ENCODE measurements at places on chromosomes 5 and 9. TPM values are rescaled to one million over a fixed set of nuclear protein-coding genes. Genes with fewer than 3 reads are reported as not detected.

DNA sequence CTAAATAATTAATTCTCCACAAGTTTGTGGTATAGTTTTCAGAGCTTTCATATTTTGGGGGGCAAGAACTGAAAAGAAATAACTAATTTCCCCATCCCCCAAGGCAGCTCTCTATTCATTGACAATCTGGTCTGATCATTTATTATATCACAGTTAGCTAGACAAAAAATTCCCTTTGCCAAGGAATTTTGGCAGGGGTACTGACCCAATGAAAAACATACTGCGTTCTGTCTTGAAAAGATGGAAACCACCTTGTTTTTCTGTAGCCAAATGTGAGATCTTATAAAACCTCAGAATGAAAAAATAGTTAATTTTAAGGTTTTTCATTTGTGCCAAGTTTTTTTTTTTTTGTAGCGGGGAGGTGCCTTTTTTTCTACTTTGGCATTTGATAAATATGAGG, 1008.9 kb downstream of the EFNA5 start:
- no peaks in the 10 kb centered on the region for H3K27me3 ChIP-seq
- no peaks in the 10 kb centered on the region for H3K4me1 ChIP-seq
- no peak overlapping the region for H3K4me3 ChIP-seq

DNA sequence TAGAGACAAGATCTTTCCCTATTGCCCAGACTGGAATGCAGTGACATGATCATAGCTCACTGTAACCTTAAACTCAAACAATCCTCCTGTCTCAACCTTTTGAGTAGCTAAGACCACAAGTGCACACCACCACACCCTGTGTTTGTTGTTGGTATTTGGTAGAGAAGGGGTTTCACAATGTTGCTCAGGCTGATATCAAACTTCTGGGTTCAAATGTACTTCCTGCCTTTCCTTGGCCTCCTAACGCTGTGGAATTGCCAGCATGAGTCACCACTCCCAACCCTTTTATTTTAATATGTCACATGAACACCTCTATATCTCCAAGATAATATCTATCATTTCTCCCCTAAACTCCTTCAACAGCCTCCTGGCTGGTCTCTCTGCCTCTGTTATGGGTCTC, 719.0 kb downstream of the PTPRD start:
- H3K4me1 ChIP-seq: no peaks in the 10 kb centered on the region
- H3K27me3 ChIP-seq: no peaks in the 10 kb centered on the region
- H3K4me3 ChIP-seq: no peak overlapping the region
- DNase-seq: no peak

ENTPD2 gene
- total RNA-seq: not detected

SLC34A3 gene
- not detected for total RNA-seq

LHX3 gene
- total RNA-seq: 0.19 TPM

DNA sequence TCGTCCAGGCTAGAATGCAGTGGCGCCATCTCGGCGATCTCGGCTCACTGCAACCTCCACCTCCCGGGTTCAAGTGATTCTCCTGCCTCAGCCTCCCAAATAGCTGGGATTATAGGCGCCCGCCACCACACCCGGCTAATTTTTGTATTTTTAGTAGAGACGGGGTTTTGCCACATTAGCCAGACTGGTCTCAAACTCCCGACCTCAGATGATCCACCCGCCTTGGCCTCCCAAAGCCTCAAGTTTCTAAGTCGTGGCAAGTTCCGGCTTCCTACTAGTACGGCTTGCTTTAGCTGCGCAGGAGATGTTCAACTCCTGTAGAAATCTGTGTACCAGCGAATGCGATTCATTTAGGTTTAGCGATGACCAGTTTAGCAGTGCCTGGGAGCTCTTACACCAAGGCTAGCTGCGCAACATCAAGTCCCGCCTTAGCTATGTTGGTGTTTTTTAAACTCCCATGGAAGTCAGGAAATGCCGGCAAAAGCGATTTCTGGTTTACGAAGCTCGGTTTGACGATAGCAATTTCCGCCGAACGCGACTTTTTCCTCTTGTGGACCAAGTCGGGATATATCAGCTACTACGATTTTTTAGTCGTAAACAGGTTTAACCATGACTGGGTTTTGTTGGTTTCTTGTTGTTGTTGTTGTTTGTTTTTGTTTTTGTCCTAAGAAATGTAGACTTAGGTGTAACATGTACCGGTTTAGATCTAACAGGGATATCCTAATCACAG, 46.4 kb downstream of the ANXA2R start:
- H3K27me3 ChIP-seq: no peaks in the 10 kb centered on the region
- peak; percentile 84 for DNase-seq
- peaks cover 2% of the 10 kb centered on the region for H3K36me3 ChIP-seq

CCL27 gene
- not detected for total RNA-seq

TMEM232 gene
- total RNA-seq: 6.1 TPM

GRCh38 chr9:8857068-8857925, 1057.7 kb upstream of the DMAC1 start:
- peaks cover 18% of the 10 kb centered on the region for H3K4me1 ChIP-seq
- no peaks in the 10 kb centered on the region for H3K36me3 ChIP-seq
- no peak for DNase-seq
- H3K27me3 ChIP-seq: peaks cover 27% of the 10 kb centered on the region

DNA sequence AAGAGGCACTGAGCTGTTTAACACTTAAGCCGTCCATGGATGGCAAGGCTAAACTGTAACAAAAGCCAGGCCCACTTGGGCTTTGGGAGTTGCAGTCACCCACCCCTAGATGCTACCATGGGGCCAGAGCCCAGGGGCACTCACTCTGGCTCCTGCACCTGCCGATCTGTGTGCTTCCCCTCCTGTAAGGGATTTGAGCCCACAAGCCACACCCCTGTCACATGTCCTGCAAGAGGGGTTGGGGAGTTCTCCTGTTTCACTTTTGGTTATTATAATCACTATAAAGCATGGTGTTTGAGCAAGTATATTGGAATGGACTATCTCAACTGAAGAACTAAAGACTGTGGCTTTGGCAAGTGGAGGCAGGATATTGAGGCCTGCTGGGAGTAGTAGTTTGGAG, 14.0 kb upstream of the GPR151 start:
- no peaks in the 10 kb centered on the region for H3K4me1 ChIP-seq
- no peaks in the 10 kb centered on the region for H3K36me3 ChIP-seq
- no peak overlapping the region for H3K27ac ChIP-seq
- no peak for DNase-seq

GRCh38 chr9:92294297-92294676, 790 bp upstream of the IARS1 start:
- peaks cover 23% of the 10 kb centered on the region for H3K36me3 ChIP-seq
- H3K27me3 ChIP-seq: no peaks in the 10 kb centered on the region
- peaks cover 37% of the 10 kb centered on the region for H3K4me1 ChIP-seq
- peak overlapping the region; percentile 89 for H3K4me3 ChIP-seq
- peak overlapping the region; percentile 79 for H3K27ac ChIP-seq

DNA sequence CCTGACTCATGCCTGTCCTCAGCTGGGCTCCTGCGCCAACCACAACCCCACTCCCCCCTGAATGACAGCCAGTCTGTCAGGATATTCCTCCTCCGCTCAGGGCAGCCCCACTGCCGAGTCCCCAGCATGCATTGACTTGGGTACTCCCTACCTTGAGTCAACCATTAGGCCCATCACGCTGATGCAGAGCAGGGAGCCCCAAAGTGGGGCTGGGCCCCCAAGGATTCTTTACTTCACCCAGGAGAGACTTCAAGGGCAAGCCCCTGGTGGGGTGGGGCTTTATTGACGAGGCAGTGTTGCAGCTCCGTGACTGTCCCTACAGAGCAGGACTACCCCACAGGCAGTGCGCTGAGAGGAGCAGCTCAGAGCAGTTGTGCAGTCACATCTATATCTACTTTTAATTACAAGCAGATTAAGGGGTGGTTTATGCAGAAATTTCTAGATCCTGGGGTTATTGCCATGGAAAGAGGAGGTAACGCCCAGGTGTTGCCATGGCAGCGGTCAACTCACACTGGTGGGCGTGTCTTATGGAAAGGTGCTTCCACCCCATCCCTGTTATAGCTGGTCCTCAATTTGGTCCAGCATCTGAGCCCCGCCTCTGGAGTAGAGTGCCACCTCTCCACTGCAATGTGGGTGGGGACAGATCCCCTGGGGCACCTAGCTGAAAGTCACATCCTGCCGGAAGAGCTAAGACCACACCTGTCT, 32.1 kb upstream of the FCN1 start:
- H3K4me3 ChIP-seq: no peak overlapping the region
- DNase-seq: no peak
- H3K36me3 ChIP-seq: no peaks in the 10 kb centered on the region
- H3K4me1 ChIP-seq: no peaks in the 10 kb centered on the region
- H3K27ac ChIP-seq: no peak overlapping the region
